ENCODE measurements at places on chromosomes 11 and 22. TPM values are rescaled to one million over a fixed set of nuclear protein-coding genes. Genes with fewer than 3 reads are reported as not detected.

DNA sequence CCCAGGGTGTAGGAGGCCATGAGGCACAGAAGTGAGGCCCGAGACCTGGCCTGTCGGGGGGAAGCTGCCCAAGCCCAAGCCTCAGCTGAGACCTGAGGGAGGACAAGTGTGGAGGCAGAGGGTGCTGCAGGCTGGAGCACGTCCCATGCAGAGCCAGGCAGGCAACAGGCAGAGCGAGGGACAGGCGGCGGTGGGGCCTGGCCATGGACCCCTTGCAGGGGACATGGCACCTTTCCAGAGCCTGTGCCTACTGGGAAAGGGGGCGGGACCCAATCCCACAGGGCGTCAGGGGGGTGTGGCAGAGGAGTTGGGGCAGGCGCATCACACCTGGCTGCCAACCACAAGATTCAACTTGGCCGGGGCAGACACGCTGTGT, 4.3 kb downstream of the TNNI2 start:
- no peaks in the 10 kb centered on the region for H3K27me3 ChIP-seq
- no peaks in the 10 kb centered on the region for H3K4me1 ChIP-seq
- DNase-seq: no peak

DNA sequence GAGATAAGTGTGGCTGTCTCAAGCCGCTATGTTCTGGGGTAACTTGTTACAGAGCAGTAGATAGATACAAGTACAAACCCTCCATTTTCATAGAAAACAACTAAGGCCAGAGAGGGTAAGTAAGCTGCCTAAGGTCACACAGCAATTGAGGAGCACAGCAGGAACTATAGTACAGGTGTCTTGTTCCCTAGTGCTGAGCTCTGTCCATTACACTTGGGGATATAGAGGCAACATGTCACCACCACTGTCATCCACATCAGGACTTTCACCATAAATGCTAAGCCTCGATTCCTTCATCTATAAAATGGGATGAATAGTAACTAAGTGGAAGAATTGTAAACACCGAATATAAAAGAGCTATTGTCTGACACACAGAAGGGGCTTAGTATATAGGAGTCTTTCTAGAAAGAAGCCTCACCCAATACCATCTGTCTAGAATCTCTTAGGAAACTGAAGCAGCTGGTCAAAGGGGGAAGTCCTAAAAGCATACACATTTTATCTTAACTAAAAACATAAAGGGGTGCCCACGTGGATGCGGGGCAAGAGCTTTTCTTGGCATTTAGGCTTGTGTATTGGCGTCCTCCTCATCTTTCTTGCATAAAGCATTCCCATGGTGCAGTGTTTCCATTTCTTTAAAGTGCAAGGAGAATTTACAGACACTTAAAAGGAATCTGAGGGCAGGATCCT, 93.8 kb upstream of the ALX4 start:
- no peaks in the 10 kb centered on the region for H3K36me3 ChIP-seq
- H3K4me1 ChIP-seq: no peaks in the 10 kb centered on the region
- H3K27ac ChIP-seq: no peak overlapping the region

DNA sequence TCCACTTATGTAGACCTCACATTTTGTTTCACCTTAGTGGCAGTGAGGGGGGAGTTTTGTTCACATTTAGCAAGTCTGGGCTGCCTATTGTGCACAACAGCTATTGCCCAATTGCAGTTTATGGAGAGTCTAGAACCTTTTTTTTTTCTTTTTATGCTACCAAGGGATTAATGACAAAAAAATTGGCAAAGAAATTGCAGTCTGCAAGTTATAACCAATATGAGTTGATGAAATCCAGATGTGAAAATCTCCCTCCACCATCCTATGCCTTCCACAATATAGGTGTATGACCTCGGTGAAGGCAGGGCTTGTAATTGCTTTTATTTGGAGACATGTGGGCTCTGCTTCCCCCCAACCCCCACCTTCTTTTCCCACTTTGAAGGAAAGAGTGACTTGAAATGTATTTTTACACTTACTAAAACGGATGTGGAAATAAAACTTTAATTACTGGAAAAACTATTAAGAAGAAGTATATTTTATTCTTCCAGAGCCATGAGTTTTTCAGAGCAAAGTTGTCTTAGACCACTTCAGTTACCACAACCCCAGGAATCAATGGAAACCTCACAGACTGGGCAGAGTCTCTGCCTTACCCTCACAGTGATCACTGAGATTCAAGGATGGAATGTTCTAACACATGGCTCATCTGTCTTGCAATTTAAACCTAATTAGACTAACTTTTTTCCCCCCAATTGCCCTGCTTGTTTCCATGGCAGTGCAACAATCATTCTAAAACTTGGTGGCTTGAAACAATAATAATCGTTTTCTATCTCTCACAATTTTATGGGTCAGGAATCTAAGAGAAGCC, 120.8 kb upstream of the SLC5A12 start:
- no peaks in the 10 kb centered on the region for H3K27me3 ChIP-seq
- no peak for DNase-seq
- H3K4me1 ChIP-seq: no peaks in the 10 kb centered on the region
- H3K4me3 ChIP-seq: no peak overlapping the region

DNA sequence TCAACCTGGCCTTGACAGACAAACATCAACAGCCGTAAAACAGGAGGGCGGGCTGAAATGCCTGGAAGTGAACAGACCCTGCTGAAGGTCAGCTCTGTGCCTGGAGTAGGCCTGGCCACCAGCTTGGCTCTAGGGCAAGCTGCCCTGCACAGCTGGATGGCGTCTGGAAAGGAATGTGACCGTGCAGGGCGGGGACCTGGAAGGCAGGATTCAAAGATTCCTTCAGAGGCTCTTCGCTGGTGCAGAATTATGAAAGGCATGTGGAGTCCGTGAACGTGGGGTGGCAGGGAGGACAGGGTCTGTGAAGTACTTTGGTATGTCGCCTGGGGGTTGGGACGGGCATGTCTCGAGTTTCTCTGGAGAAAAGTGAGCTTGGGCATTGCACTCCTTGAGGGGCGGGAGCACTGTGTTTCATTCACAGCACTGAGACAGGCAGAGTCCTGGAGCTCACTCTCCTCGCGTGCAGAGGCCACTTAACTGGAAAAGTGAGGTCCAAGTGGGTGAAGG, 1.5 kb downstream of the EHD1 start:
- no peak for DNase-seq
- no peaks in the 10 kb centered on the region for H3K27me3 ChIP-seq
- H3K36me3 ChIP-seq: peaks cover 12% of the 10 kb centered on the region
- H3K27ac ChIP-seq: no peak overlapping the region
- no peaks in the 10 kb centered on the region for H3K4me1 ChIP-seq

Gene LRRC74B
- total RNA-seq: not detected

Gene GNB1L
- total RNA-seq: 5.9 TPM

- DNase-seq: no peak
- H3K4me3 ChIP-seq: no peak overlapping the region
- H3K36me3 ChIP-seq: no peaks in the 10 kb centered on the region
- H3K4me1 ChIP-seq: no peaks in the 10 kb centered on the region
These were observed 9.9 kb upstream of the CARD18 start for GRCh38 chr11:105149477-105149876.

- no peak for DNase-seq
- H3K36me3 ChIP-seq: no peaks in the 10 kb centered on the region
These were observed 169.6 kb downstream of the CRYBB2 start for GRCh38 chr22:25388866-25389540.

Gene OR51V1
- not detected for total RNA-seq

Gene MOV10L1
- not detected for total RNA-seq

DNA sequence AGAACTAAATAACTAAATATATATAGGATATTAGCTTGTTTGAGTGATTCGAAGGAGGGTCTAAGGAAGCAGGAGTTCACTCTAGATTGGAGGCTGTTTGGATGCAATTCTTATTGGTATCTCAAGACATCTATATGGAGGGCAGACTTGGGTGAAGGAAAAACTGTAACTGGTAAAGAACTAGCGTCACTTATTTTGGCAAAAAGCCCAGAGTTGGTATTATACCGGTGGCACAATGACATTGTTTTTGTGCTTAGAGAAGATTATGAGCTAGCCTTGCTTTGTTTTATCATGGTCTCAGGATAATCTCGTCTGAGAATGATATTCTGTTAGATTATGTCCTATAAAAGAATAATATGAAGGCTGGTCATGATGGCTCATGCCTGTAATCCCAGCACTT, 6.0 kb upstream of the SLC35F2 start:
- H3K4me1 ChIP-seq: no peaks in the 10 kb centered on the region
- H3K36me3 ChIP-seq: no peaks in the 10 kb centered on the region
- no peak for DNase-seq
- H3K27ac ChIP-seq: no peak overlapping the region
- H3K4me3 ChIP-seq: no peak overlapping the region

- H3K36me3 ChIP-seq: no peaks in the 10 kb centered on the region
- H3K27ac ChIP-seq: no peak overlapping the region
- no peak overlapping the region for H3K4me3 ChIP-seq
- no peaks in the 10 kb centered on the region for H3K4me1 ChIP-seq
- no peaks in the 10 kb centered on the region for H3K27me3 ChIP-seq
These were observed 12.7 kb upstream of the ARHGEF17 start for GRCh38 chr11:73295241-73295995.

GRCh38 chr11:73157101-73158010, 15.2 kb upstream of the FCHSD2 start:
- peak; percentile 38 for DNase-seq
- H3K4me1 ChIP-seq: no peaks in the 10 kb centered on the region
- H3K27me3 ChIP-seq: no peaks in the 10 kb centered on the region
- H3K4me3 ChIP-seq: no peak overlapping the region
- no peak overlapping the region for H3K27ac ChIP-seq
- H3K36me3 ChIP-seq: no peaks in the 10 kb centered on the region

- no peaks in the 10 kb centered on the region for H3K27me3 ChIP-seq
- no peak overlapping the region for H3K4me3 ChIP-seq
- H3K4me1 ChIP-seq: no peaks in the 10 kb centered on the region
- DNase-seq: peak; percentile 15
- no peak overlapping the region for H3K27ac ChIP-seq
These were observed 235.9 kb downstream of the TBC1D22A start for GRCh38 chr22:46998331-46998730.

Gene NUCB2
- 82.9 TPM for total RNA-seq

DNA sequence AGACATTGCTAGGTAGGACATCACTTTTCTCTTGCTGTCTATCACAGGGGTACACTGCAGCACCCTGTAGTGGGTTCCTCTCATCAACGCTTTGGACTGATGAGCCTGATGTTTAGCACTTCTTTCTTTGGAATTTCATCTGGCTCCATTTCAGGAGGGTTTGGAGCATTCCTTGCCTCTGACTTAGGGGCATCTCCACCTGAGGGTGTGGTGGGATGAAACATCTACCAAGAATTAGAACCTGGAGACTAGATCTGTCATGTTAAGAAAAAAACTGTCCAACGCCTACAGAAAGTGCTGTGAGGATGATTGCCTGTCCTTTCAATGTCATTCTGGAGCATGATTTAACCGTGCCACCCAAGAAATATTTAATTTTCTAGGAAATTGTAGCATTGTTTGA, 648.4 kb downstream of the ETS1 start:
- no peaks in the 10 kb centered on the region for H3K36me3 ChIP-seq
- no peak for DNase-seq
- H3K4me1 ChIP-seq: no peaks in the 10 kb centered on the region
- no peak overlapping the region for H3K27ac ChIP-seq

Gene RASGRP2
- 1.9 TPM for total RNA-seq

DNA sequence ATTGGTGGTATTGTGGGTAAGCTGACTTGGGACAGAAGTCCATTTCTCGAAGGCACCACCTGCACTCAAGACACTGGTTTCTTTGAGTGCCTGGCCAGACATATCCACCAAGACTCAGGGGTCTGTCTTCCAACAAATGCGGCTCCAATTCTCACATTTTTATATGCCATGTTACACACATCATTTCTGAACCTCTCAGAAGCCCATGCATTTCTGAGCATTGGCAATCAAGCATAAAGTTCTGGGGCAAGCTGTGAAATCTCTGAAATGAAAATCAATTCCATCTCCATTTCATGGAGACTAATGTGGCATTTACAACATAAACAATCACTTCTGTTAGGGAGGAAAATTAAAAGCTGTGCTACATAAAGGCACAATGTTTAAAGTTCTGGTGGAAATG, 243.7 kb downstream of the KIRREL3 start:
- H3K4me3 ChIP-seq: no peak overlapping the region
- no peaks in the 10 kb centered on the region for H3K36me3 ChIP-seq
- H3K27ac ChIP-seq: no peak overlapping the region
- H3K27me3 ChIP-seq: peaks cover 86% of the 10 kb centered on the region
- DNase-seq: no peak

Gene IL17REL
- 0.07 TPM for total RNA-seq

DNA sequence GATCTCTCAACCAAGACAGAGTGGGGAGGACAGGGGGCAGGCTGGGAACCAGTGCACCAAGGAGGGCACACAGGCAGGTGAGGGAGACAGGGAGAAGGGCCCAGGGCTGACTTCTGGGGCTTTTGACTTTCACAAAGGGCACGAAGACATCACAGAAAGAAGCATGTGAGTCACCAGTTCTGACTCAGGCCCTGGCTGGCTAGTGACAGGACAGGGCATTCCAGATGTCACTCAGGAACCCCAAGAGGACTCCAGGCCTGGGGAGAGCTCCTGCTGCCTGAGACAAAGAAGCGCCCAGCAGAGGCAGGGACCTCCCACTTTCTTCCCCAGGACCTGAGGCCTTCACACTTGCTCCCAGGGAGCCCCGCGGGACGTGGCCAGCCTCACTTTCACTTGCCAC, 497.2 kb downstream of the BUD13 start:
- H3K36me3 ChIP-seq: no peaks in the 10 kb centered on the region
- no peaks in the 10 kb centered on the region for H3K4me1 ChIP-seq
- no peaks in the 10 kb centered on the region for H3K27me3 ChIP-seq
- no peak overlapping the region for H3K4me3 ChIP-seq
- DNase-seq: no peak
- no peak overlapping the region for H3K27ac ChIP-seq

Gene C11orf52
- 3.7 TPM for total RNA-seq

DNA sequence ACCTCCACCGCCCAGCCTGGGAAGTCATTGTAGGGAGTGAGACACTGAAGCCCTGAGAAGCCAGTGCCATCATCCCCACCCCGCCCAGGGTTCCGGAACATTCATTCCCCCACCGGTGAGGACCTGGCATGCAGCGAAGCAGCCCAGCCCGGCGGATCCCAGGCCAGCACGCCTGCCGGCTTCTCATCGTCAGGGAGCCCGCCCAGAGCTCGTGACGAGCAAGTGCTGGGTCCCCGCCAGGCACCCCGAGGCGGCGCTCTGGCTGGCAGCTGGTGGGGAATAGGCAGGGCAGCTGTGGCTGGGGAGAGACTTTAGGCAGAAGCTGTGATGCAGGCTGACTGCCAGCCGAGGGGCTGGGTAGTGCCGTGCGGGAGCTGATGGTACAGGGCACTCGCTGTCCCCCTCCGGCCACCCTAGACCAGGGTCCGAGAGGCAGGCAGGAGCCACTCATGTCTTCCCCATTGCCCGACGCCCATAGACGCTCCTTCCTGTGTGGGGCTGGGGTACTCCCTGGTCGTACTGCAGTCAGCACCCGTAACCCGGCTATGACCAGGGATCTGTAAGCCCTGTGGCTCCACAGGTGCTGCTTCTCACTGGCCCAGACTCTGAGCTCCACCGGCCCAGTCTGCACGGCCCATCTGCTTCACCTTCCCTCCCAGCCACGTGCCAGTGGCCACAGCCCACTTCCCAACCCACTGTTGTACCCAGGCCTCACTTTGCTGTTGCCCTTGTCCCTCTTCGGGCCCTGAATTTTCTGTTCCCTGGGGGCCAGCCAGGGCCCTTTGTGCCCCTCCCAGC, 24.5 kb upstream of the CABP7 start:
- DNase-seq: no peak
- peaks cover 18% of the 10 kb centered on the region for H3K36me3 ChIP-seq

GRCh38 chr11:22459048-22459447, 120.9 kb downstream of the SLC17A6 start:
- no peak overlapping the region for H3K27ac ChIP-seq
- H3K27me3 ChIP-seq: no peaks in the 10 kb centered on the region
- DNase-seq: no peak
- H3K36me3 ChIP-seq: no peaks in the 10 kb centered on the region
- H3K4me1 ChIP-seq: no peaks in the 10 kb centered on the region

- peaks cover 17% of the 10 kb centered on the region for H3K27me3 ChIP-seq
- DNase-seq: peak; percentile 88
- no peak overlapping the region for H3K27ac ChIP-seq
- no peaks in the 10 kb centered on the region for H3K4me1 ChIP-seq
These were observed 72.0 kb downstream of the SLC5A12 start for GRCh38 chr11:26649884-26650283.
